ENCODE measurements at places on chromosomes 7 and 10. TPM values are rescaled to one million over a fixed set of nuclear protein-coding genes. Genes with fewer than 3 reads are reported as not detected.

Gene TUBB8
- not detected for total RNA-seq

Gene PTPRN2
- total RNA-seq, result 0.44 TPM

Gene DLX6
- not detected for total RNA-seq

Gene GRIFIN
- total RNA-seq, result not detected

Gene FAM171A1
- 6.0 TPM for total RNA-seq

Gene CRYGN
- not detected for total RNA-seq

Gene SPDYE8
- not detected for total RNA-seq

Gene SPDYE16
- total RNA-seq, result not detected

Gene SLC13A1
- total RNA-seq, result not detected

Gene CLRN3
- total RNA-seq, result not detected

Gene TLL2
- 0.12 TPM for total RNA-seq

Gene PTN
- total RNA-seq, result 28.6 TPM

Gene DNAH11
- total RNA-seq, result 1.1 TPM

Gene SOSTDC1
- total RNA-seq, result 1.9 TPM

Gene AKR1C2
- 115 TPM for total RNA-seq

Gene NOC3L
- 11.8 TPM for total RNA-seq

Gene MAGI2
- 0.80 TPM for total RNA-seq

Gene GNG11
- 1.4 TPM for total RNA-seq

Gene ELFN1
- total RNA-seq, result 0.68 TPM

Gene DHX32
- 33.6 TPM for total RNA-seq

Gene SLC39A12
- total RNA-seq, result 0.08 TPM

Gene MYO1G
- 1.1 TPM for total RNA-seq

Gene ZCCHC24
- 3.3 TPM for total RNA-seq

Gene SYNPO2L
- 0.84 TPM for total RNA-seq

Gene PNLIP
- not detected for total RNA-seq

Gene MLXIPL
- total RNA-seq, result 0.52 TPM

Gene STOX1
- total RNA-seq, result 0.28 TPM

Gene COL17A1
- total RNA-seq, result 204 TPM

Gene ZNF25
- total RNA-seq, result 2.8 TPM

Gene BUD23
- 39.2 TPM for total RNA-seq

Gene TRIM50
- total RNA-seq, result not detected

Gene PON1
- total RNA-seq, result not detected

Gene HKDC1
- 0.04 TPM for total RNA-seq

Gene SNX8
- 21.7 TPM for total RNA-seq
